ENCODE measurements at places on chromosomes 16 and 17.

- DNase-seq = no peak
These were observed 14.6 kb upstream of the TMEM92 start for GRCh38 chr17:50259477-50260324.

- DNase-seq = no peak
These were observed 80.1 kb downstream of the MGAT5B start for GRCh38 chr17:76948301-76948700.

DNA sequence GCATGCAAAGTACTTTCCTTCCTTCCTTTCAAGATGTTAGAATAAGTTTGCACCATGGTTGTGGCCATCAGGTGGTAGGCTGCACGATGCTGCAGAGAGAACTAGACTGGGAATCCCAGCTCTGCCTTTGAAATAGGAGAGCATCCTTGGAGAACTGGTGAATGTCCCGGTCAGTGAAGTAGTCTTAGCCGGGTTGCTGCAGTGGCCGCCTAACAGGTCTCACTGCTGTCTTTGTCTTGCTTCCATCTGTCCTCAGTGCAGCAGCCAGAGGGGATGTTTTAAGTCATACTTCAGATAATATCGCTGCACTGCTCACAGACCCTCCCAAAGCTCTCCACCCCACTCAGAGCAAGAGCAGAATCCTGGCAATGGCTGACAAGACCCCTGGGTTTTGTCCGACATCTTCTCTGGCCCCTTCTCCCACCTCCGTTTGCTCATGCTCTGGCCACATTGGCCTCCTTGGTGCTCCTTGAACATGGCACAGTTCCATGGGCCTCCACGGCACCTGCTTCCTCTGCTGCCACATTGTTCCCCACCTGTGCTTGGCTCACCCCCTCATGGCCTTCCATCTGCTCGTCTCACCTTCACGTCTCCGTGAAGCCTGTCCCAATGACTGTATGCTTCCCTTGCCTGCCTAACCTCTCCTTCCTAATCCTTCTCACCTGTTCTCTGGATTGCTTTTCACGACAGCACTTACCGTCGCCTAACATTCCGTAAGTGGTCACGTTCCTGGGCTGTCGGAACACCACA is 439.8 kb downstream of the UTP18 start:
- DNase-seq = no peak

- no peak for DNase-seq
These were observed 11.2 kb downstream of the CBFB start for GRCh38 chr16:67040166-67040565.

DNA sequence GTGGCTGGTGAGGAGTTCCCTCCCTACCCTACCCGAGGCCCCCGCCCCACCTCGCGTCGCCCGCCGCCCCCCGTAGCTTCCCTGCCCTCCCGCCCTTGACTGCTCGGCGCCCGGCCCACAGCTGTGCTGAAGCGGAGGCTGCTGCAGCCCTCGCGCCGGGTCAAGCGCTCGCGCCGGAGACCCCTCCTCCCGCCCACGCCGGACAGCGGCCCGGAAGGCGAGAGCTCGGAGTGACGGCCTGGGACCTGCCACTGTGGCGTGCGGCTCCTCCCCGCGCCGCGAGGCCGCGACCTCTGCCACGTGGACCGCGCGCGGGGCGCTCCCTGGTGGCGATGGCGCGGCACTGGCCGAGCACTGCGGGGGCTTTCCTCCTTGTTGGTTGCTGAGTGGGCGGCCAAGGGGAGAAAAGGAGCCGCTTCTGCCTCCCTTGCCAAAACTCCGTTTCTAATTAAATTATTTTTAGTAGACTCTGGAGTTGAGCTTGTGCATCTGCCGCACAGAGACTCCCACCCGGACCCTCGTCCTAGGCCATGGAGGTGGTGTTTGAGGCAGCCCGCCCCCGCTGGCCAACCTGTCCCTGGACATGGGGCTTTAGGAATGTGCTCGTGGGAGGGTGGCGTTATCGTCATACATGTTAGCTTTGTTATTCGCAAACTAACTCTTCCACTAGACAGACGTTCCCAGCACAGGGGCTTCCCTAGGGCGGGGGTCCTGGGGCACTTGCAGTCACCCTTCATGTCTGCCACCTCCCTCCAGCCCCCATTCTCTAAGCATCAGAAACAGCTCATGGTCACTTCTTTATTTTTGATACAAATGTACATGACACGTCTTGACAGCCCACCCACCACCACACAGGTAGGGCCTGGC is 4.4 kb downstream of the TP53I13 start:
- DNase-seq = peak; percentile 88

- no peak for DNase-seq
These were observed 6.8 kb downstream of the FBXO47 start for GRCh38 chr17:38960402-38960801.

DNA sequence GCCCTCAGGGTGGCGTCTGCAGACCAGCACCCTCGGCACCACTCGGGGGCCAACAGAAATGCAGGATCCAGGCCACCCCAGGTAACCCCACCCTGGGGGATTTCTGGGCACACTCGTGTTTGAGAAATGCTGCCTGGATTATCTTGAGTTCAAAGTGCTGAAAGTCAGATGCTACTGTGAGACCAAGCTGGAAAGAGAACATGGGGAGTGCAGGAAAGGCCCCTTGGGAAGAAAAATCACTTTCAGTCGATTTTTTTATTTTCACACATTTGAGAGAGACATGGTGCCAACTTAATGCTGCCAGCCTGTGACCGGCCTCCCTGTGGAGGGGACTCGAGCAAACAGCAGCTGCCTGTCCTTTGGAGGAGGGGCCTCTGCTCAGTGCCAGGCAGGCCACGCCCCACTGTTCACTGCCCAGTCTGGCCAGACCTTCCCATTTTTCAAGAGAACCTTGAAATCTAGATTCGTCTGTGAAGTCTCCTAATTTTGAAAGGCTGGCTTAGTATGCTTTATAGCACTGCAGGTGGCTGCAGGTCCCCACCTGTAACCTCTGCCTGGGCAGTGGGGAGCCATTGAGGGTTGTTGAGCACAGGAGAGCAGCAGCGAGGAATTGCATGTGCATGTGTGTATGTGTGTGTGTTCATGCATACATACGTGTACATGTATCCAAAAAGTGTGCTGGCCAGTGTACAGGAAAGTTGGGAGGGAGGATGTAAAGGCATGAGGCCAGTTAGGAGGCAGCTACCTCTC is 70.7 kb upstream of the PLCG2 start:
- DNase-seq = no peak

- peak; percentile 36 for DNase-seq
These were observed 175.8 kb downstream of the NPIPB11 start for GRCh38 chr16:29230671-29231096.

GRCh38 chr17:28928061-28928460 is 23.3 kb downstream of the PHF12 start:
- DNase-seq = peak; percentile 66

GRCh38 chr17:33387406-33387805 is 94.3 kb upstream of the ASIC2 start:
- no peak for DNase-seq

GRCh38 chr16:11098601-11099390 is 154.4 kb downstream of the CLEC16A start:
- no peak for DNase-seq

GRCh38 chr17:60545465-60546191 is 19.6 kb upstream of the APPBP2 start:
- no peak for DNase-seq

GRCh38 chr17:81612172-81612970 is 24.5 kb downstream of the NPLOC4 start:
- no peak for DNase-seq

DNA sequence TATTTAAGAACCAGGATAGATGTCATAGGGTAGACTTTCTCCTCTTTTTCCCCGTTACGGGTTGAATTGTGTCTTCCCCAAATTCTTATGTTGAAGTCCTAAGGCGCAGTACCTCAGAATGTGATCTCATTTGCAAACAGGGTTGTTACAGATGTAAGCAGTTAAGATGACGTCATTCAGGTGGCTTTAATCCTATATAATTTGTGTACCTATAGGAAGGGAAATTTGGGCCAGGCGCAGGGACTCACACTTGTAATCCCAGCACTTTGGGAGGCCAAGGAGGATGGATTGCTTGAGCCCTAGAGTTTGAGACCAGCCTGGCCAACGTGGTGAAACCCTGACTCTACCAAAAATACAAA is 99.5 kb upstream of the DHX40 start:
- no peak for DNase-seq

DNA sequence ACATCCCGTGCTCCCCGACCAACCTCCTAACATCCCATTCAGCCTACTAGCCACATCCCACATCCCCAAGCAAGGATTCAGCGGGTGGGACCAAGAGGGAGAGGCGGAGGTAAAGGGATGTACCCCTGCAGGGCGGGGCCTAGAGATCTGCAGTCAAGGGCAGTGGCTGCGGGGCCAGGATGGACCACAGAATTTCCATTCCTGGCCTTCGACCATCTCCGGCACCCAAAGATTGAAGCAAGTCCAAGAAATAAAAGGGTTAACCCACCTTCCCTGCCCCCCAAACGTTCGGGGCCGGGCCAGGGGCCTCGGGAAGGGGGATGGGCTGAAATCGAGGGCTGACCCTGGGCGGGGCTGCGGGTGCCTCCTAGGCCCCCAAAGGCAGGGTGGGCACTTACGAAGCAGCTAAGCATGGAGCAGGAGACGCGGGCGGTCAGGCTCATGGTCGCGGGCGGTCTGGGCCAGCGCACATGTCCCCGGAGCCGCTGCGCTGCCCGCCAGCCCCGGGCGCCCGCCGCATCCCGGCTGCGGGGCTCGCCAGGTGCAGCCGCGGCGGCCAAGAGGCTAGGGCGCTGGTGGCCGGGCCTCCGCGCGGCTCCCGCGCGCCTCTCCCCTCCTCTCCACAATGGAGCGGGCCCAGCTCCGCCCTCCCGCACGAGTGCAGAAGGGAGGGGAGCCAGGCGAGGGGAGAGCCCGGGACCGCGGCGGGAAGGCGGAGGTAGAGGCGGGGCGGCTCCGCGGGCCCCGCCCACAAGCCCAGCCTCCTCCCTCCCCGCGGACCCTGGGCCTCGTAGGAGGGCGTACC is at the start of gene MTMR4:
Gene MTMR4 (minus strand): TSS at position 674 of the 805 bp plus-strand sequence. CDS start 231 bp downstream, at position 443.
- DNase-seq = peak; percentile 92

GRCh38 chr16:58515871-58516767 is 802 bp downstream of the SETD6 start:
- peak; percentile 77 for DNase-seq

DNA sequence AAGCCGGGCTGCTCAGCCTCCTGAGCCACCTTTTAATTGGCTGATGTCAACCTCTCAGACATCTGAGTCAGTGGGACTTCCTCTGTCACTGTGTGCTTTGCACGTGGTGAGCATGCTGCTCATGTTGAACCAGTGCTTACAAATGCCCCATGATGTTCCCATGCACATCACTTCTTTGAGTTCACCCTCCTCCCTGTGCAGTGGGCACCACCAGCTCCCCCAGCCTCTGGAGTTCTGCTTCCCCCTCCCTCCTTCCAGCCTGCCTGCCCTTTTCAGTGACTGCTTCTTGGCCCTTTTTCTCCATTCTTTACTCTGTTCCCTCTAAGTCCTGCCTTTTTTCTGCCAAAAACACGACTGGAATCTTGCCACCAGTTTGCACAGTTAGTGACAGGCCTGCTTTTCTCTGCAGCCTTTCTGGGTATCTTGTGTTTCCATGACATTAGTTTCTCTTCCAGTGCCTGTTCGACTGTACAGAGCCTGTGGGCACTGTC is 41.6 kb downstream of the USP10 start:
- DNase-seq = no peak

DNA sequence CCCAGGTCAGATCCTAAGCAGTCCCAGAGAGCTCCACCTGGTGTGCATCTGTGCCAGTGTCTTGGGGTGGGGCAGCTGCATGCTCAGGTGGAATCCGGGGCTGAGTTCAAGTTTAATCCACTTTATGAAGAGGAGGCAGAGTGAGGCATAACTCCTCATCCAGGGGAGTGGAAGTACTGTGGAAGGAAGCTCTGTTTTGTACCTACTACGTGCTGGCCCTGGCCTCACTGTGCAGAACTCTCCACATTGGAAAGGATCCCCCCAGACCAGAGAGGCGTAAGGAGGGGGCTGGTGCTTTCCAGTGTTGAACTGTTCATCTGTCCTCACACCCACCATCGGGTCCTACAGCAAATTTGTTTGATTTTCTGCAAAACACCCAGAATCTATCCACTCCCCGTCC is 78.0 kb downstream of the ABCC6 start:
- DNase-seq = no peak

GRCh38 chr16:50335196-50335958 is 33.4 kb downstream of the BRD7 start:
- peak; percentile 69 for DNase-seq

DNA sequence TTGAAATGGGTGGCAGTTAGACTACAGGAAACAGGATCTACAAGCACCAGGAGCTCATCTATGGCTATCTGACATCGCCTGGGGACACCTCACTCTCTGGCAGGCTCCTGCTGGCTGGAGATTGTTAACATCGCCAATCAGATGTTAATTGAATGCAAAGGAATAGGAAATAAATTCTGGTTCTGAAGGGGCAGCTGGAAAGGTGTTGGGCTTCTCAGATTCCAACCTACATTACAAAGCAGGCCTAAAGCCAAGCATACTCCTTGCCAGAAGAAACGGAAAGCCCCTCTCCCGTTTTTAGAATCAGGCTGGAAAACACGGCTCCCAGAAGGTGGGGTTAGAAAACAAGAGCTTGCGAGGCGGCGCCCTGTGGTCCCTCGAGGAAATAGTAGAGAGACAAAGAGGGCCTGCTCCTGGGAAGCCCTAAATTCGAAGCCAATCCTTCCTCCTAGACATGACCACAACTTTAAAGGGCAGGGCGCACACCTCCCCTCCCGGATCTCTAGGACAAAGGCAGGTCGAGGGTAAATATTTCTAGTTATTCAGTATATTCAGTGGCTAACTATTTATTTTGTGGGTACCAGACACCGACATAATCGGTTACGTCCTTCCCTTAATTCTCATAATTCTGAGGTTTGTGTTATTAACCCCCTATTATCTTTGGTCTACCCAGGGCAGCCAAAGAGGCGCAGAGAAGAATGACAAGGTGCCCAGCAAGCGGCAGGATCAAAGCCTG is 763 bp upstream of the TOM1L1 start:
- DNase-seq = no peak

DNA sequence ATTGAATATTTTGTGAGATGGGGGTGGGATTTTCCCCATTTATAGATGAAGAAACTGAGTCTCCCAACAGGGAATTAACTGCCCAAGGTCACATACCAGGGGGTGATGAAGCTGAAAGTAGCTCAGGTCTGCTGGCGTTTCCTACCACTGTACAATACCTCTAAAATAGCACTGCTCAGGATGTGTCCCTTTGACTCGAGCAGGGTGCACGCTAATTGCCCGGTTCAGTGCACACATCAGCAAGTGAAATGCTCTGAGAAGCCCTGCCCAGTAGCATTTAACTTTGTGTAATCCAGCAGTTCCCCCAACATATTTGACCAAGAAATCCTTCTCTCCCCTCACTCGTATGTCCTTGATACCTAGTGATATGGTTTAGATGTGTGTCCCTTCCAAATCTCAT is 50.1 kb upstream of the DDX52 start:
- DNase-seq = no peak

Data from activated effector memory CD4-positive, alpha-beta T cell treated with anti-CD3 and anti-CD28 coated beads, Interleukin-2, amount 50 U/mL, for 16 hours (primary cell).